ENCODE measurements at places on chromosomes 5 and 9.

GRCh38 chr5:170232786-170233185, at the start of gene C5orf58:
TSS of gene C5orf58 (plus strand) at chr5:170232985. CDS start at chr5:170234977, 1,992 bp downstream.
- no peak for DNase-seq

DNA sequence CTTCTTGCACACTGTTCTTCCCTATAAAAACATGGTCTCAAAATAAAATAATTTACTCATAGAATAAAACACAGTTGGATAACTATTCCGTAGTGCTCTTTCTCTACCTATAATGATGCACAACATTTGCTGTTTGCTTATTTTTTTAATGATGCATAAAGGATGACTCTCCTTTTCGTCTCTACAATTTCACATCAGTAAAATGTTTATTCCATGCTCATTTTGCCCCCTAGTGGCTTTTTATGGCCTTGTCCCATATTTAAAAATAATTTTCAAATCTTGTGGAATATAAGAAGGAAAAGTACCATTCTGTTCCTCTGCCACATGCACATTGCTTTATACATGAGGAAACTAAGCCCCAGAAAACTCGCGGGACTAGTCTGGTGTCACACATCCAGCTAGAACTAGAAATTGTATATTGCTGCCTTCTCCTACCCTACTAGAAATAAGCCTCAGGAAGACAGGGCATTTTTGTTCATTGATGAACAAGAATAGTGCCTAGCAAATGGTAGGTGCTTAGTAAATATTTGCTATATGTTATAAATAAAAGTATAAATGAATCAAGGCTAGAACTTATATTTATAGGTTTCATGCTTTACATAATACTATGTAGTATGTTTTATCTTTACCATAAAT, 12.7 kb downstream of the KCTD16 start:
- DNase-seq: no peak

DNA sequence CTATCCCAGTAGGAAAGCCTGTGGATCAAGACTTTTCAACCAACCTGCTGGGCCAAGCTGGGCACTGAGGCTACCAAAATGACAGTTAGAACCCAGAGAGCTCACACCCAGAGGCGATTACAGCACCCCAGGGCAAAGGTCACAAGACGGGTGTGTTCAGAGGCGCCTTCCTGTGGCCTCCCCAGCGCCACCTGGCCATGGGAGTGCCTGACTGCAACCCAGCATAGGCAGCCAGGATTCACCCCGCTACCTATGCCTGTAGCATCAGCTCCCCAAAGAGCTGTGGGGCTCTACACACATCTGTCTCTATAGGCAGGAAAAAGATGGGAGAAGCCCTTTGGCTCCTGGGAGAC, 33.5 kb downstream of the PDGFRB start:
- peak; percentile 30 for DNase-seq

- no peak for DNase-seq
Measured at GRCh38 chr9:224026-224425, 9.4 kb downstream of the DOCK8 start.

GRCh38 chr5:142254431-142254830, 70.4 kb downstream of the SPRY4 start:
- DNase-seq: no peak

DNA sequence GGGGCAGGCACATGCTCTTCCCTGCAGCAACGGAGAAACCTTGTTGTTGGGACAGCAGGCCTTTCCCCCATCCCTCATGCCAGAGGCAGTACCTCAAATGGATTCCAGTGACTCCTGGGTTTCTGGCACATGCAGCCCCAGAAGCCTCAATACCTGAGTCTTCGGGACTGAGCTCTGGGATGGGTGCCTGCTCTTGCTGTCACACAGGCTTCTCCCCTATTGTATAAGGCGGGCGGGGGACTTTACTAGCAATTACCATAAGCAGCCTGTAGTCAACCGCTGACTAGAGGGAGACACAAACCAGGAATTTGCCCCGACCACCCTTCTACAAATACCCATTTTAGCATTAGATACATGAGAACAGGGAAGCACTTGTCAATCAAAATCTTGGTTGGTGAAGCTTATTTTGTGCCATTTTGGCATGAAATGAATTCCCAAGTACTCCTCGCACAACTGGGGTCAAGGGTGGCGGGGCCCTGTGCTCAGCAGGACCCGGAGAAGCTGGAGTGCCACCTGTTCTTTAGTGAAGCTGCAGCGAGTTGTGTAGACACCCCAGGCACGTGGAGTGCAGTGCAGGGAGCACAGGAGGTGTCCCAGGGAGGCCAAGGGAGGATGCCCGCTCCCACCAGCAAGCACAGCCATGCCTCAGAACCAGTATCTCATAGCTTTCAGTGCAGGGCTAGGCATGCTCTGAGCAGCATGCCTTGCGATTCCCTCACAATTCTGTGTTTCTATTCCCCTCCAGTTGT, 21.2 kb downstream of the S1PR3 start:
- no peak for DNase-seq

- no peak for DNase-seq
Measured at GRCh38 chr5:69170495-69170894, 3.5 kb downstream of the CCNB1 start.

DNA sequence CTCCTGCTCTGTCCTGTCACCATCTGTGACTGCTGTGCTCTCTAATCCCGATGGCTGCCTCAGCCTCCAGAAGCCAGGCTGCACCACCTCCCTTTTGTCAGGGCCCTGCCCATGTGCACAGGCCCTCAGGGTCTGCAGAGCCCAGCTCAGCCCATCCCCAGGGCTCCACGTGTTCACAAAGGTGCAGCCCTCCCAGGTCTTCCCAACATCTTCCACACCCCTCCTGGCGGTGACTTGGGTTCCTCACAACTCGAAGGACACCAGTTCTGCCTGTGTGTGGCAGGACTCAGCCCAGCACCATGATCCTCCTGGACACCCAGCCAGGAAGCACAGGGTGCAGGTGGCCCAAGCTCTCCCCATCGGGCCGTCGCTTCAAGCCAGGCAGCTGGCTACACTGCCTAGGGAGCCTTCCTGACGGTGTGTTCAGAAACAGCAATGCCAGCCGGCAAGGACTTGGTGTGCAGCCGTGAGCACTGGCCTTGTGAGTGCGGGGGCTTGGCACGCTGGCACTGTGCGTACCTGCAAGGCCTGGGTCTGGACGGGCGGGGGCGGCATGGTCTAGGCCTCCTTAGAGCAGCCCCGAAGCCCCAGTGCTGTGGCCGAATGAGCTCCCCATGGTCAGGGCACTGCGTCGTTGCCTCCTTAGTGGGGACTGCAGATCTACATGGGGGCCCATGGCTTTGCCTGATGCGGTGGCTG, 96.1 kb downstream of the MRPL36 start:
- no peak for DNase-seq

GRCh38 chr5:136246122-136246521, 53.2 kb upstream of the SMIM32 start:
- DNase-seq: no peak

All from stimulated activated CD4-positive, alpha-beta T cell treated with anti-CD3 and anti-CD28 coated beads, Interleukin-1b, Interleukin-23, amount 100 ng/mL, for 48 hours (primary cell).